ENCODE measurements at places on chromosomes 2 and 18. TPM values are rescaled to one million over a fixed set of nuclear protein-coding genes. Genes with fewer than 3 reads are reported as not detected.

ATP8B1 gene
- 14.4 TPM for total RNA-seq

PROM2 gene
- total RNA-seq = 5.1 TPM

GPR17 gene
- not detected for total RNA-seq

COX5B gene
- total RNA-seq = 419 TPM

SERPINB4 gene
- total RNA-seq = not detected

MC2R gene
- total RNA-seq = not detected

ZNF521 gene
- 12.2 TPM for total RNA-seq

TWIST2 gene
- 1.8 TPM for total RNA-seq

COLEC11 gene
- 2.4 TPM for total RNA-seq

NDC80 gene
- 35.1 TPM for total RNA-seq

FTCDNL1 gene
- 0.06 TPM for total RNA-seq

All from epithelial cell of proximal tubule (primary cell).